Stimulated activated CD4-positive, alpha-beta T cell treated with anti-CD3 and anti-CD28 coated beads, Interleukin-15, amount 100 ng/mL, for 1 hour (primary cell): ENCODE measurements at places on chromosomes 6 and 20.

DNA sequence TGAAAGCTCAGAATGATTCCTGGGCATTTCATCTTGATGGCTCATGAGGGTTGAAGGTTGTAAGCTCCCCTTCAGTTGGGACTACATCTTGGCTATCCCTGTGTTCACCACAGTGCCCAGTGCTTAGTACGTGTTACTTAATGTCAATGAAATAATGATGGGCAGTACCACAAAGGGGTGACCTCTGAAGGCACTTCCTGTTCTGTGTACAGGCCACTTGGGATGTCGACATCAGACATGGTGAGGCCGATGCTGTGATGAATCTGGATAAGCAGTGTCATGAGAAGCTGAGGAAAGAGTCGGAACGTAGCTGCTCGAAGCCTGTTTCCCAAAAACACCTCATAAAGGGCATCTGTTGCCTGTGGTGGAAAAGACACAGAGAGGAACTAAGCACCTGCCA lies 27.6 kb upstream of the RBL1 start:
- no peak for DNase-seq

- DNase-seq = no peak
Measured at GRCh38 chr6:112822769-112823168, 475.6 kb downstream of the RFPL4B start.

- DNase-seq = no peak
Measured at GRCh38 chr20:51752343-51752951, 15.7 kb downstream of the ATP9A start.

- DNase-seq = no peak
Measured at GRCh38 chr6:144094731-144095133, 641 bp downstream of the SF3B5 start.

DNA sequence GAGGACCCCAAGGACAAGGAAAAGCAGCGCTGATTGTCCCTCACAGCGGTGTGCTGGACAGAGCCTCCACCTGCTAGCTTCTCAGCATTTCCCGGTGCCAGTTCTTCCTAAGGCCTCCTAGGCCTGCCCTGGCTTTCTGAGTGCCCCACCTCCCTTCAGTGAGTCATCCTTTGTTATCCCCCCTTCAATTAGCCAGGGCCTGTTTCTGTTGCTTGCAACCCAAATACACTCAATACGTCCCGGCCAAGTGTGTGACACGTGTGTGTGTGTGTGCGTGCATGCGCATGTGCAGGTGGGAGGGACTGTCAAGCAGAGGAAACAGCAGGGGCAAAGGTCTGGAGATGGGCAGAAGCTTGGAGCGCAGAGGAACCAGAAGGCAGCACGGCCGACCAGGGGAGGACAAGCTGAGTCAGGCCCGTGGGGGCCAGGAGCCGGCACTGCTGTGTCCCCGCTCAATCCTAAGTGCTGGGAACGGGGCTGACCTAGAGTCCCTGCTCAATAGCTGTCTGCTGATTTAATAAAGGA lies 159.8 kb downstream of the PREX1 start:
- no peak for DNase-seq

- DNase-seq = no peak
Measured at GRCh38 chr20:34473262-34473883, 42.8 kb upstream of the DYNLRB1 start.

DNA sequence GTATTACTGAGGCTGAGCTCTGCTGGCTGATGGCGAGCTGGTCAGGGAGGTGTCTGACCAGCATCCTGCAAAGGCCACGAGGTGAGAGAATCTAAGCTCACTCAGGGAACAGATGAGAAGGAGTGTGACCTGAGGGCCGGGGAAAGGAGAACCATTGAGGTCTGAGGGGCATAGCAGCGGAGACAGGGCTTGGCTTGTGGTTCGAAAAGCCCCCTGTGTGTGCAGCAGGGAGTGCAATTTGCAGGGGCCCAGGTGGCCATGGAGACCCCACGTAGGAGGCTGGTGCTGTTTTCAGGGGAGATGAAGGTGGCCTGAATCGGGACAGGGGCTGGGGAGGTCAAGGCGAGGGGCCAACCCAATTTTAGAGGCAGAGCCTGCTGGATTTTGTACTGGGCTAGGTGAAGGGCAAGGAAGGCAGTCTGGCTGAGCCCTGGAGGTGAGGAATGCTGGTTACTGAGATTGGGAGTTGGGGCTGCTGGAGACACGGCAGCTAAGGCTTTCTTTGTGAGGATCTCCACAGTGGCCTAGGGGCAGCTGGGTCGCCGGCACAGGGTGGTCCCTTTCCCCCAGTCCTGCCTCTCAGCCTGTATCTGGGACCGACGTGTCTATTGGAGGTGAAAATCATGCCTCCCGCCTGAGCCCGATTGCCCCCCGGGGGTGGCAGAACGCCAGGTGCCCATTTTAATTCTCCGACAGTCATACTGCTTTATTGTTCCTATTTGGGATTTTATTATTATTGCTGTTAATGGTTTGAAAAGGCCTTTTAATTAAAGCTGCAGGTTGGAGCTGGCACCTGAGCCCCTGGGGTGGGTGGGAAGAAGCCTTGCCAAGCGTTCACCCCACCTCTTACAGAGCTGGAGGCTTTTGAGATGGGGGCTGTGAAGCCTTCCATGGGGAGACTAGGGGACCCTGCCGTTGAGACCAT lies 28.4 kb downstream of the DLGAP4 start:
- no peak for DNase-seq

DNA sequence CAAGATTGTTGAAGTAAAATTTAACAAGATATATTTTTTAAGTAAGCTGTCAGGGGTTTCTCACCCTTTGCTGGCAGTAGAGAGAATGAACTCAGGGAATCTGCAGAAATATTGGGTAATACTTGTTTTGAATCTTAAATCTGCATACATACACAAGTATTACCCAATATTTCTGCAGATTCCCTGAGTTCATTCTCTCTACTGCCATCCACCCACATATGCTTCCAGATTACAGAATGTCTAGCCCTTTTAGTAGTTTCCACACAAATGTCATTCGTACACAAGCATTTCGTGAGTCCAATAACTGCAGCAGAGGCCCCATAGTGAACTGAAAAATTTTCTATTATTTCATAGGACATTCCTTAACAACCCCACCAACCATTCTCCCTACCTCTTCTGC lies 69.6 kb upstream of the TNFRSF21 start:
- no peak for DNase-seq

DNA sequence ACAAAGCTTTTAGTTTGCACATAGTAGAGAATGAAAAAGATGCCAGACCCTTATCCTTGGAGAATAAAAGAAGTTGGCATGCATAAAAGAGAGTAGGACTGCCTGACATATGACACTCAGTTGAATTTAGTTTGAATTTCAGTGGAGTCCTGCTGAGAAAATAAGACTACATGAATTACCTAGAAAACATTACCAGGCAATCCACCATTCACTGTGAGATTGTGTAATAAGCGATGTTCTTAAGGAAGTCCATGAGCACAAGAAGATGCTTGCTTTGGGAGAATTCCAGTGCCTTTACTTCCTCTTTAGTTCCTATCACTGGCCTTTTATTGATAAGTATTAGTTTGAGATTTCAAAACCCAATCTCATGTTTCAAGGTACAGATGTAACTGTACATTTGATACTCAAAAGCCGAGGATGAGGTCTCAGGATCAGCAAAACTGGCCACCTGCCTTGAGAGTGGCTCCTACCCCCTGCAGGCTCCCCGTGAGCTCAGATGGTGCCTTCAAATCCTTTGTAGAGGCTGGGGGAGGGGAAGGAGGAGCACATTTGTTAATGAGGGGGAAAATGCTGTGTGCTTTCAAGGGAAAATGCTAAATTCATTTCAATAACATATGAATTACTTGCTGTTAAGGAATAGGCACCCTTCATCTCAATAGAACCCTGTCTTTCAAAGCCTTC lies 11.2 kb upstream of the UNC93A start:
- DNase-seq = no peak

DNA sequence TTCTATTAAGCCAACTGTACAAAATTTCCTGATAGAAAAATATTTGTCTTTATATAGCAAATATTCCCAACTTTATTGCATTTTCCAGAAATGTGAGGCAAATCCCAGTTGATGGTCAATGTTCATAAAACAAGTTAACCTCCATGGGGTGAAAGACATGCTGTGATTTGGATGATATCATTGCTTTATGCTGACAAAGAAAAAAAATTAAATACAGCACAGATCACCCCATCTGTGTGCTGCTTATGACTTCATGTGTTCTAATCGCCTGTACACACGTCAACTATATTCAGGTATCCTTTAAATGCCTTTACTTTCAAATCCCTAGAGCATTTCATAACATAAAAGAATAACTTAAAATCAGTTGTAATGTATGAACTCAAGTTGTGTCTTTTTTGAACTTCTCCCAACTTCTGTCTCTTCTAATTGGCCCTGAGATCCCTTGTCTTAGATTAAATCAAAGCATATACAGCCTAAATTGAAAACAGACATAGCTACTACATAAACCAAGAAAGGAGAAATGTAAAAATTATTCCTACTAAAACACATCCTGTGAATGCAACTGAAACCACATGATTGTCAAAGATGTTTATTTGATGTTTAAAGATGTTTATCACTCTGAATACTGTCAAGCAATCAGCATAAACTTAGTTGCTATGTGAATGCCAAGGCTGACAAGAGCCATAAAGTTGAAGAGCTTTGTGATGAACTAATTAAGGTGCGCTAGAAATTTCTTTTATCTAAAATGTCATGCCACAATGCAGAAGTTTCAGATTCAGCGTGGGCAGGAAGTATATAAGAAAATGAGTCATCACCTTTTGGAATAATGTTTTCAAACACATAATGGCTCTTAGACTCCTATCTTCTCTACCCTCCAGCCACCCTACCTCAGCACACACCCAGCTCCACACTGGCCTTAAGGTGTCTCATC lies 68.7 kb downstream of the FILIP1 start:
- no peak for DNase-seq

- no peak for DNase-seq
Measured at GRCh38 chr20:11894062-11894461, 23.6 kb upstream of the BTBD3 start.

GRCh38 chr6:39197521-39197920 lies 31.8 kb downstream of the KCNK5 start:
- DNase-seq = no peak

DNA sequence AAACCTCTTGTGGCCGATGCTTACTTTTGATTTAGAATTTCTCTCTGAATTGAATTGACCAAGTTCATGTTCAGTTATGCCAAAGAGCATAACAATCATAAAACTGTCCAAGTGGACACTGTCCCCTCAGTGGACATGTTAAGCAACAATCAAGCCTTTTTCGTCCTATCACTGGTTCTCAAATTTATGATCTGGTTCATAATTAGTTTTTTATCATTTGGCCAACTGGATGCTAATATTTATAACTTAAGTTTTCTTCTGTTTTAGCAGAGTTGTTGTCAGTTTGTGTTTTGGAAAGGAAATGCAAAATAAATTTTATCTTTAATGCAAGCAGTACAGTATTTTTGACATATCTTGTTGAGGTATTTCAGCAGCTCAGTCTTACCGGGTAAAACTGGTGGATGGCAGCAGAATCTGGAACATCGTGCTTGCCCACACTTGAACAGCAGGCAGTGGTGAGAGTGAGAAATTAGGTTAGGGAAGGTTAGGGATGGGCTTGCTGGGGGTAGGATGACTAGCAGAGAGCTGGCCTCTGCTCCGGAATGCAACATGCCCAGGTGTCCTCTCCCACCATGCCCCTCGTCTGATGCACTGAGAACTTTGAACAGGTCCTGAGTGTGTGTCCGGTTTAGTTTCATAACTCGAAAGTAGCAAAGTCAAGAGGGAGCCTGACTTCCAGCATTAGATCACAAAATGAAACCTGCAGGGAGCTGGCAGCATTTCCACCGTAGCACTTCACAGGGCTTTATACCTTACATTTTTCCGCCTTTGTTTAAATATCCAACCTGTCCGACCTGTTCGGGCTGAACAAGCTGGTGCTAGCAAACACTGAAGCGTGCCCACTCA lies 93.1 kb downstream of the RREB1 start:
- DNase-seq = no peak

DNA sequence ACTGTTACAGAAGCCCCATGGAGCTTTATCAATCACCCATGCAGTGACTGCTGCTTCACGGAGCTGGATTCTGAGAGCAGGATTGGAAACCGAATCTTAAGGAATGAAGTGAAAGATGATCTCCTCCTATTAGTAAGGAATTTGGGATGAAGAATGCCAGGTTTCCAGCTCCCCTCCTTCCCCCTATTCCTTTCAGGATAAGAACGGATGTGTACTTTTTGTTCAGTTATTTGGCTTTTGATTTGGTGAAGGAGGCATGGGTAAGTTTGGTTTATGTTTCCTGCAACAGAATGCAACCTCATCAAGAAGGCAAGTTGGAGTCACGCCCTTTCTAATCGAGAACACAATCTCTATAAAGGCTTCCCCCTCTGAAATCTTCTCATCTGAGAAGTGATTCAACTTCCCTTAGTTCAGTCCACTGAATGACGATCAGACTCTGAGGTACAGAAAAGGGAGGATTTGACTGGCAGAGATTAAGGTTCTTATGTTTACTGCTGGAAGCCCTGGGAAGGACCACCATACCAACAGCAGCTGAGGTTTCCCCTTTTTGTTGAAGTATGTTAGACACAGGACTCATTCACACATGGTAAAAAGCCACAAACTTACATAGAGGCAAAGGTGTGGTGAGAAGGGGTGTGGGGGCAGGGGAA lies 5.5 kb downstream of the ELMO2 start:
- DNase-seq = no peak

GRCh38 chr6:88490195-88490907 lies 324.2 kb upstream of the CNR1 start:
- DNase-seq = no peak

DNA sequence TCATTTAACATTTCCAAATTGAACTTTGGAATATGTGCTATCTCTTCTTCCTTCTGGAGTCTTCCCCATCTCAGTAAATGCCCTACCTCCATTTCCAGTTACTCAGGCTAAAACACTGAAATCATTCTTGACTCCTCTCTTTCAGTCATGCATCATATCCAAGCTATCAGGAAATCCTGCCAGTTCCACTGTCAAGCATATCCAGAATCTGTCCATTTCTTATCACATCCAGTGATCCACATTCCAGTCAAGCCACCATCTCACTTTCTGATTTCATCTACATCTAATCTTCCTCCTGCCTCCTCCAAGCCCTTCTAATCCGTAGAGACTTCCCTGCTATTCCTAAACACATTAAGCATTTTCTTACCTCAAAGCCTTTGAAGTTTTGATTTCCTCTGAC lies 15.3 kb upstream of the TBC1D32 start:
- no peak for DNase-seq

- no peak for DNase-seq
Measured at GRCh38 chr6:69232008-69232407, 564.8 kb downstream of the LMBRD1 start.

- DNase-seq = no peak
Measured at GRCh38 chr6:71049198-71049770, 92.4 kb upstream of the B3GAT2 start.
